ENCODE measurements at places on chromosomes 2 and 18. TPM values are rescaled to one million over a fixed set of nuclear protein-coding genes. Genes with fewer than 3 reads are reported as not detected.

The GAREM1 gene
- 0.33 TPM for total RNA-seq

The PROC gene
- not detected for total RNA-seq

The MC2R gene
- total RNA-seq = not detected

- no peaks in the 10 kb centered on the region for H3K27me3 ChIP-seq
- peaks cover 33% of the 10 kb centered on the region for H3K4me1 ChIP-seq
- peak; percentile 34 for DNase-seq
- H3K4me3 ChIP-seq = no peak overlapping the region
- H3K27ac ChIP-seq = peak overlapping the region; percentile 0
Observed at GRCh38 chr2:10392951-10393639, 55.0 kb downstream of the ODC1 start.

- H3K27ac ChIP-seq = no peak overlapping the region
- no peaks in the 10 kb centered on the region for H3K4me1 ChIP-seq
- no peaks in the 10 kb centered on the region for H3K36me3 ChIP-seq
- H3K4me3 ChIP-seq = no peak overlapping the region
- no peaks in the 10 kb centered on the region for H3K27me3 ChIP-seq
- no peak for DNase-seq
Observed at GRCh38 chr2:212928681-212929080, 222.7 kb downstream of the IKZF2 start.

DNA sequence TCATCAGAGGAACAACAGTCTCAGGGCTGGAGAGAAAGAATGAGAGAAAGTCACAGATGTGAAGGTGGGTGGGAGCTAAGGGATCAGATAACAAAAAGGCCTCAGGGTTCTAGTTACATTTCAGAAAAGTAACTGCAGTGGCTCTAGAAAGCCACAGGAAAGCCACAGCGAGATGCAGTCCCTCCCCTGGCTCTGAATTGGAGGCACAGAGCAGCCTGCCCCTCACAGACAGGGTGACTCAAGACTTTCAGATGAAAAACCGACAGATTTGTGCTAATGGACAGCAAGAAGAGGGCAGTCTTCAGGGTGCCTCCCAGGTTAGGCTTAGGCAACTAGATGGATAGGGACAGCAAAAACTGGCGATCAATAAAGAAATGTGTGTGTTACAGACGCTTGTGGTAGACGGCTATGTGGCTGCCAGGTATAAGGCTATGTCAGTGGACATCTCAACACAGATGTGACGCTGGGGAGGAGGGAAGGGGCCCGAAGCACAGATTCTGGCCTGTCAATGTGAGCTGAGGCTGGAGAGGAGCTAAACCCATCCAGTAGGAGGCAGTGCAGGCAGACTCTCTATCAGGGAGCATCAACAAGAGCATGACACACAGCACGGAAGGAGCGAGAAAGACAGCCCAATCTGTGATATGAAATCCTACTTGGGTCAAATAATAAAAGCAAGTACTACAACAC, 26.2 kb downstream of the UNC50 start:
- H3K27ac ChIP-seq = no peak overlapping the region
- peak; percentile 17 for DNase-seq
- no peaks in the 10 kb centered on the region for H3K36me3 ChIP-seq
- H3K4me1 ChIP-seq = no peaks in the 10 kb centered on the region
- H3K4me3 ChIP-seq = no peak overlapping the region

DNA sequence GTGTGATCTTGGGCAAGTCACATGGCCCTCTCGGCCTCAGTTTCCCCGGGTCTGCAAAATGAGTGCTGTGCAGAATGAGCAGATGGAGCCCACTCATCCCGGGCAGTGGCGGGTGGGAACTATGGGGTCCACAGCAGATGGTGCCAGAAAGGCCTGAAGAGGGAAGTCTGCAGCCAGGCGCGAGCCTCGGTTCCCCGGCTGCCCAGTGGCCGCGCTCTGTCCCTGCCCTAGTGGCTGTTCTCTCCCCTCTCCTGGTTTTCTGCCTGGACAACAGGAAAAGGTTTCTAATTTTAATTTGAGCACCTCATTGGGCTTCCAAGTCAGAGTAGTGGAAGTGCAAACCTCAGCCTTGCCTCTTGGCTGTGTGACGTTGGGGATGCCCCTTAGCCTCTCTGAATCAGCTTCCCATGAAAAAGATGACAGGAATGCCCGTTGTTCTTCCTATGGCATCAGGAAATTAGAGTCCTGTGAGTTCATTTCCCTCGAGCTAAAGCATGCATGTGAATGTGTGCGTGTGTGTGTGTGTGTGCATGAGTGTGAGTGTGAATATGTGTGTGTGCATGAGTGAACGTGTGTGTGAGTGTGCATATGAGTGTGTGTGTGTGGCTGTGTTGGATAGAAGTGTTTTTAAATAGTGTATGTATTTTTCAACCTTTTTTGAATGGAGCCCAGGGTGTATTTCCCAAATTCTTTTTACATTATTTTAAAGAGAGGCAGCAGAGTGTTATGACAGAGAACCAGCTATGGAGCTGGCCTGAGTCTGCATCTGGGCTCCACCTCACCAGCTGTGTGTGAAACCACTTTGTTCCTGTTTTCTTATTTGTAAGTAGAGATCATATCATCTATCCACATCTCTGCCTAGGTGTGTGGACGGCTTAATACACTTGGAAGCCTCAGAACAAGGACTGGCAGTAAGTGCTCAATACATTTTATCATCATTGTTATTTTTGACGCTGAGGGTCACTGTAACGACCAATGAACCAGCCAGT, 41.3 kb downstream of the RRM2 start:
- no peak overlapping the region for H3K4me3 ChIP-seq
- no peak overlapping the region for H3K27ac ChIP-seq
- peaks cover 29% of the 10 kb centered on the region for H3K36me3 ChIP-seq
- H3K27me3 ChIP-seq = no peaks in the 10 kb centered on the region
